ENCODE measurements at places on chromosomes 11 and 22.

DNA sequence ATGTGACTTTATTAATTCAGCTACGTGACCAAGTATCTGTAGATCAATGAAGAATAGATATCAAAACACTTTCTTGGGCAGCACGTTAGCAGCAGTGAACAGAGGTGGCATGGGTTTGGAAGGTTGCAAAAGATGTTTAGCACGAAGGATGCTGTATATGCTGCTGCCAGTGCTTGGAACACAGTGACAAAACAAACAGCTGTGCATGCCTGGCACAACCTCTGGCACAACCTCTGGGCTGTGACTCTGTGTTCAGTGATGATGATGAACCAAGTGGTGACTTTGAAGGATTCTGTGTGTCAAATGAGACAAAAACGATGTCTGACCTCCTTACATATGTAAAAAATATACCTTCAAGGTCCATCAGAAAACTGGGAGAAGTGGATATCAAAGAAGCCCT, 104.7 kb downstream of the TBC1D22A start:
- DNase-seq, result no peak

DNA sequence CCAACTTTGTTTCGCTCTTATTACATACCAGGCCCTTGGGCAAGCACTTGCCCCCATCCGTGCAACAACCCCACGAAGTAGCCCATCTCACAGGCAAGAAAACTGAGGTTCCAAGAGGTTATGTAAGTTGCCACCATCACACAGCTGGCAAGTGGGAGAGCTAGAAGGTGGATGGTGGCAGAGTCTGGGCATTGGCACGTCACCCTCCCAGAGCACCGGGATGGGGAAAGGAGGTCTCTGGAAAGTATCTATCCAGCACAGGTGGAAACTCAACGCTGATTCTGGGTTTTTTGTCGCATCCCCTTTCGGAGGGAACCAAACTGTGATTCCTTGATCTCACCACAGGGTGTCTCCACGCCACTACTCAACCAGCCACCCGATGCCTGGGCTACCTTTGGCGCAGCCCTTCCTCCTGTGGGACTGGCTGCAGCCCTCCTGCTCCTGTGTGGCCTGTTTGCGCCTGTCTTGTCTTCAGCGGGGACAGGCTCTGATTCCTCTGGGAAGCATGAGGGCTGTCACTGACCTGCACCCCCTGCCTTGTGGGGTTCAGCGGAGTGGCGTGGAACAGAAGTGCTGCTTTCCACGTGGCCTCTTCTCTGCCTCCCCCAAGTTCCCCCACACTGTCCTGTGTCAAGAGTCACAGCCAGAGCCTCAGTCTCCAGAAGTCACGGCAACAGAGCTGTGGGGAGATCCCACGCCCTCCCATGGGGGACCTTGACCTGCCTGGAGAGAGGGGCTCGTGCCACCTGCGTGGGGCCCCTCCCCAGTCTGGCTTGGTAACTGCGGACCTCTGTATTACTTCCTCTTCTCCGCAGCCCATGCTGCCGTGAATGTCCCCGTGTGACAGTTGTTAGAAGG, 34.4 kb upstream of the TRIM29 start:
- peak; percentile 15 for DNase-seq

DNA sequence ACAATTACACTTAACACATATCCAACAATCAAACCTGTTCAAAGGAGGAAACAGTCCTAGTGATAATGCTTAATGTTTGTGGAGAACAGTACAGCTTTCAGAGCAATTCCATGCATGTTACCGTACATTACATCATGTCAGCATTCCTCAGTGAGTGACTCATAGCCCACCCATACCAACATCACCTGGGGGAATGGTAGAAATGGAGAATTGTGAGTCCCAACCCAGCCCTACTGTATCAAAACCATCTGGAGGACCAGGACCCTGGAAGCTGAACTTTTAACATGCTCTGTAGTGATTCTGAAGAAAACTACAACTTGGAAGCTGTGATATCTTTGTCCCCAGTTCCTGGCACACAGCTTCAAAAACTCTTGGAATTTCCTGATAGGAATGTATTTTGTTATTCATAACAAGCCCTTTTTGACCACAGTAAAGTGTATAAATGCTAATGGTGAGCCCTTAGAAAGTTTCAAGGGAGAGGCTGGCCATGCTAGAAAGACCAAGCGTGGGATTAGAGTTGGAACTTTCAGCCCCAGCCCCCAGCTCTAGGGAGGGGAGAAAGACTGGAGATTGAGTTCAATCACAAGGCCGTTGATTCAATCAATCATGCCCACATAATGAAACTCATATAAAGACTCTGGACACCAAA, 301.1 kb downstream of the BUD13 start:
- DNase-seq, result no peak

GRCh38 chr22:26718905-26719304, 61.5 kb downstream of the MIAT start:
- DNase-seq, result no peak

GRCh38 chr11:60371386-60371785, 6.9 kb upstream of the MS4A7 start:
- no peak for DNase-seq

DNA sequence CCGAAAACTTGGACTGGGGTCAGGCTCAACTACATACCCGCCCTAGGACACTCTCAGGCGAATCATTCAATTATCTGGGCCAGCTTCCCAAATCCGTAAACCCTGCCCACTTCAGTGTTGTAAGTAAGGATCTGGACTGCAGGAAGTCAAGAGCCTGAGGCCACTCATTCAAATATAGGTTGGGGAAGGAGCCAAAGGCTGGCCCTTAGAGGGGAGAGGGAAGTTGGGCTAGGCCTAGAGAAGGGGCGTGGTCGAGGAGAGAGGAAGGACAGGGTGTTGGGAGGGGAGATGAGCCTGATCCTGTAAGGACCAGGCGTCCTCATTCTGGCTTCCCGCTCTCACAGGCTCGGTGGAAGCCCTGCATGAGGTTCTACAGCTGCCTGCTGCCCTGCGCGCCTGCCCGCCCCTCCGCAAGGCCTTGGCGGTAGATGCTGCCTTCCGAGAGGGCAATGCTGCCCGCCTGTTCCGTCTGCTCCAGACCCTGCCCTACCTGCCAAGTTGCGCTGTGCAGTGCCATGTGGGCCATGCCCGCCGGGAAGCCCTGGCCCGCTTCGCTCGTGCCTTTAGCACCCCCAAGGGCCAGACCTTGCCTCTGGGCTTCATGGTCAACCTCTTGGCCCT, 3.0 kb downstream of the SAC3D1 start:
- no peak for DNase-seq

- no peak for DNase-seq
These were observed 65.7 kb upstream of the ADA2 start for GRCh38 chr22:17284888-17285287.

GRCh38 chr11:62400760-62401159, 18.1 kb upstream of the SCGB1A1 start:
- no peak for DNase-seq

GRCh38 chr22:20298803-20299745, 20.8 kb downstream of the DGCR6L start:
- DNase-seq, result peak; percentile 47

DNA sequence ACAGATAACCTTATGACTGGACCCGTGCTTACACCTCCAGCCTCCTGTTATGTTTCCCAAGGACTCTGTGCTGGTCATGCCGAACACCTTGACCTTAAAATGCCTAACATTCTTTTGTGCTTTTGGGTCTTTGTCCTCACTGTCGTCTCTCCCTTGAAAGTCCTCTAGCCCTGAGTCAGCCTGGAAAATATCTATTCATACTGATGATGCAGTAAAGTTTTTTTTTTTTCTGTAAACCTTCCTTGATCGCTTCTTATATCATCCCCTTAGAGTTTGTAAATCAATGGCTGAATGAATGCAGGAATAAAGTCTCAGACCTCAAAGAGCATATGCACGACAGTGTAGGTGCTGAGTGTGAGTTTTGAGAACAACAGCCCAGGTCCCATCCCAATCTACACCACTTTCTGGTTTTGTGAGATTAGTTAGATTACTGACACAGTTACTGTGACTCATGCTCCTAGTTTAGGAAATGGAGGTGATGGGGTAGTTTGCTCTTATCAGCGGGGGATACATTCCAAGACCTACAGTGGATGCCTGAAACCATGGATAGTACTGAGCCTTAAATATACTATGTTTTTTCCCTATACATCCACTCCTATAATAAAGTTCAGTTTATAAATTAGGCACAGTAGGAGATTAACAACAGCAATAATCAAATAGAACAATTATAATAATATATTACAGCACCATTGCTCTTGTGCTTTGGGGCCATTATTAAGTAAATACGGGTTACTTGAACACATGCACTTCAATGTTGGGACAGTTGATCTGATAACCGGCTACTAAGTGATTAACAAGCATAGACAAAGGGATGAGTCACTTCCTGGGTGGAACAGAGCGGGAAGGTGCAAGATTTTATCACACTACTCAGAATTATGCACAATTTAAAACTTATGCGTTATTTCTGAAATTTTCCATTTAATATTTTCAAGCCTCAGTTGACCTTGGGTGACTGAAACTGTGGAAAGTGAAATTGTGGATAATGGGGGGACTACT, 8.6 kb downstream of the TCN1 start:
- DNase-seq, result no peak

GRCh38 chr11:37509506-37509905, 911.5 kb upstream of the RAG2 start:
- DNase-seq, result no peak

DNA sequence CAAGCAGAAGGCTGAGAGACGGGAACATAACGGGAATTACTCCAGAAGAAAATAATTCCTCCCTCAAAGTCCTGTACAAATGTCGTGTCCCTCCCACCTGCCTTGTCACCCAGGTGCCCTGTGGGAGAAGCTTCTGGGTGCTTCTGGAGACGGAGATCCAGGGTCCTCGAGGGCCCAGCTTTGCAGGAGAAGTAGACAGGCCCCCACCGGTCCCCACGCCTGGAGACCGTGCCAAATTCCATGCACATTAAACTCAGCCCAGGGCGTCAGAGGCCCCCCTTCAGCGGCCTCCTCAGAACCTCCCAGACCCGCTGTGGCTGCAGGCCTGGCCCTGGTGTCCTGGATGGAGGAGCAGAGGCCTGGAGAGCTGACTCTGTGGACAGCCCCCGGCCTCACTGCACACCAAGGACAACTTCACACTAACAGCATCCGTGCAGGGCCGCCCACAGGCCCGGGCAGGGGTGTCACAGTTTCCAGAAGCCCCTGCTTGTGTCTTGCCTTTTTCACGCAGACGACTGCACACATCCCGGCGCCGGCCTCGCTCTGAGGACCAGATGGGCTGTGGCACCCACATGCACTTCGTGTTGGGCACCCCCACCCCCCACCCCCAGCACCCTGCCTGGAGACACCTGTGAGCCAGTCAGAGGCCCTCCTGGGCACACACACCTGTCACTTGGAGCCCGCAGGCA, 734.3 kb downstream of the BRD1 start:
- DNase-seq, result no peak

DNA sequence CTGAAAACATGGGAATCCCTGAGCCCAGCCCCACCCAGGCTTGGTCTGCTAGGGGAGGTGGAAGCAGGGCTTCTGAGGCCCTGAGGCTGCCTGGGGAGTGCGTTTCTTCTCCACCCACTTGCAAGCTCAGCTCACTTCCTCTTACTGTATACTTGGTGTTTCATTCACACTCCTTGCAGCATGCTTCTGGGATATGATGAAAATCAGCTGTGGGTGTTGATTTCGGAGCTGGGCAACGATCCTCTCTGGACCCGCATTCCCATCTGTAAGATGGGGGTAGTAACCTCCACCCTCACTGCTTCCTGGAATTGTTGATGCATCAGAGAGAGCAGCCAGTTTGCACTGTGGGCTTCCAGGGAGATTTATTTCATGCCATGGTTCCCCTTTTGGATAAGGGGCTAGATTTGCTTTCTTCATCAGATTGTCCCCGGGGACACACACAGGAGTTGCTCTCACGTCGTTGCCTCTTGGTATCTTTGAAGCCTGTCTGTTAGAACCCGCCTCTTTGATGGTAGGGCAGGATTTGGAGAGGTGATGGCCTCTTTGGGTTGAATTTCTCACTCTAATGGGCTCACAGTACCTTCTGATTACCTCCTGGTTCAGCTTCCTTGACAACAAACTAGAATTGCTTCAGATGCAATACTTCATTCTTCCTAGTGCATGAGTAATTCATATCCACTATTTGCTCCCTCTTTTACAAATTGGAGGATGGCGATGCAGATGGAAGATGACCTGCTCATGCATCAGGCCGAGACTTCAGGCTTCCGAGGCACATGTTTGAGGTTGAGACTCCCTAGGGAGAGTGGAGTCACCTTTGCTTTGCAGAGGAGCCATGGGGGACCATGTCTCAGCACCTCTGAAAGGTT, 40.4 kb downstream of the BCR start:
- no peak for DNase-seq

GRCh38 chr11:41845066-41845465, 385.6 kb upstream of the LRRC4C start:
- no peak for DNase-seq

- no peak for DNase-seq
These were observed 13.7 kb downstream of the NUP98 start for GRCh38 chr11:3783611-3784010.

GRCh38 chr11:96538104-96538503, 148.3 kb downstream of the JRKL start:
- no peak for DNase-seq

GRCh38 chr11:35563484-35564244, 38.2 kb upstream of the PAMR1 start:
- no peak for DNase-seq

DNA sequence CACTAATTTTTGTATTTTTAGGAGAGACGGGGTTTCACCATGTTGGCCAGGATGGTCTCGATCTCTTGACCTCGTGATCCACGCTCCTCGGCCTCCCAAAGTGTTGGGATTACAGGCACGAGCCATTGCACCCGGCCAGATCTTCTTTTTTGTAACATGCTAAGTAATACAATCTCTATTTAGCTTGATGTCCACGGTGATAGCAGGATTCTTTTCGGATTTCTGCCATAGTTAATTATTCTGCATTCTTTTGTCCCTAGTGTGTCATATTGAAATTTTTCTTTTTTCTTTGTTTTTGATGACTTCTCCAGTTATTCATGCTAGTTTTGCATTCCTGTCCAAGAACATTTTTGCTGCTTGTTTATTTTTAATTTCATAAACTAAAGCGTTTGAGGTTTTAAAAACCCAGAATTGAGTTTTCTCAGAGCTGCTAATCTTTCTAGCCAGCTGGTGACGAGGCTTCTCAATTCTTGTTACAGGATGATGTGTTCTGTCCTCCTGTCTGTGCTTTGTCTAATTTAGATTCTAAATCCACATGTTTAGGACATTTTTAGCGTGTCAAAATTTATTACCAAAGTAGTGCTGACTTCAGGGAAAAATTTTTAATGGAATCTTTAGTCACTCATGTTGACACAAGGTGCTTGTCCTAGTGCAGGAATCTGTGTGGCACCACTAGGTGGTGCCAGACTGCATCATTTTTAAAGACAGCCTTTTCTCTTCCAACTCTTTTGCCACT, 21.8 kb downstream of the NF2 start:
- DNase-seq, result no peak

DNA sequence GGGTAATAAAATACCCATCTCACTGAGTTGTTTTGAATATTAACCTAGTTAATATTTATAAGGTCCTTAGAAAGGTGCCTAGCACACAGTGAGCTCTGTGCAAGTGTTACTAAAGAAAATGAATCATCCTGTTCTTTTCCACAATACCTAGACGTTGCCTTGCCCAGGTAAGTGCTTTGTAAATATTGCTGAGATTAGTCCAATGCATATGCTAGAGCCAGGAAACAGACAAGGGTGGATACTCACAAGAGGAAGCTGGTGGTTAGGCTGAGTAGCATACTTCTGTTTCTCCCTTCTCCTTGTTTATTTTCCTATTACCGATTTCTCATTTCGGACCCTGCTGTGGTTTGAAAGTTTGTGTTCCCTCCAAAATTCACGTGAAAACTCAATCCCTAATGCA, 58.1 kb upstream of the BARX2 start:
- DNase-seq, result peak; percentile 50

GRCh38 chr11:101915791-101916291, 481 bp downstream of the ANGPTL5 start:
- DNase-seq, result peak; percentile 38
